ENCODE measurements at places on chromosomes 7 and 10.

GRCh38 chr10:29346296-29347001 lies 57.6 kb downstream of the LYZL1 start:
- DNase-seq: no peak

GRCh38 chr10:944034-944831 lies 12.7 kb upstream of the LARP4B start:
- no peak for DNase-seq

GRCh38 chr10:64261092-64261491 lies 739.9 kb downstream of the REEP3 start:
- DNase-seq: no peak

DNA sequence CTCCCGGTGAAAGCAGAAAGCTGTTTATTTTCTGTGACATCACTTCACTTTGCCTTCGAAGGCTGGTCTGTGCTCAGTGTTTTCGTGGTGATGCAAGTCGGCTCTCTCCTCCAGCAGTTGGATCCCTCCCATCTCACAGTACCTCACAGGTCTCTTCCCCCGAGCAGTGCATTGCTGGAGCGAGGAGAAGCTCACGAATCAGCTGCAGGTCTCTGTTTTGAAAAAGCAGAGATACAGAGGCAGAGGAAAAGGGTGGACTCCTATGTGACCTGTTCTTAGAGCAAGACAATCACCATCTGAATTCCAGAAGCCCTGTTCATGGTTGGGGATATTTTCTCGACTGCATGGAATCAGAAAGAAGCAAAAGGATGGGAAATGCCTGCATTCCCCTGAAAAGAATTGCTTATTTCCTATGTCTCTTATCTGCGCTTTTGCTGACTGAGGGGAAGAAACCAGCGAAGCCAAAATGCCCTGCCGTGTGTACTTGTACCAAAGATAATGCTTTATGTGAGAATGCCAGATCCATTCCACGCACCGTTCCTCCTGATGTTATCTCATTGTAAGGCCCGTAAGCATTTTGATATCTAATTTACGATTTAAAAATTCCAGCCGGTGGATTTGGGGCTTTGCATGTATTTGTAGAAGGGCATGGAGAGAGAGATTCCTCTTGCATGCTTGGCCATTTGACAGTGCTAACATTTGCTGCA lies at the start of gene LGI1:
LGI1 (plus strand) TSS at position 136 of the 707 bp plus-strand sequence; CDS start at position 345, 209 bp downstream.
- no peak for DNase-seq

GRCh38 chr7:16561943-16562342 lies 35.3 kb downstream of the LRRC72 start:
- DNase-seq: no peak

DNA sequence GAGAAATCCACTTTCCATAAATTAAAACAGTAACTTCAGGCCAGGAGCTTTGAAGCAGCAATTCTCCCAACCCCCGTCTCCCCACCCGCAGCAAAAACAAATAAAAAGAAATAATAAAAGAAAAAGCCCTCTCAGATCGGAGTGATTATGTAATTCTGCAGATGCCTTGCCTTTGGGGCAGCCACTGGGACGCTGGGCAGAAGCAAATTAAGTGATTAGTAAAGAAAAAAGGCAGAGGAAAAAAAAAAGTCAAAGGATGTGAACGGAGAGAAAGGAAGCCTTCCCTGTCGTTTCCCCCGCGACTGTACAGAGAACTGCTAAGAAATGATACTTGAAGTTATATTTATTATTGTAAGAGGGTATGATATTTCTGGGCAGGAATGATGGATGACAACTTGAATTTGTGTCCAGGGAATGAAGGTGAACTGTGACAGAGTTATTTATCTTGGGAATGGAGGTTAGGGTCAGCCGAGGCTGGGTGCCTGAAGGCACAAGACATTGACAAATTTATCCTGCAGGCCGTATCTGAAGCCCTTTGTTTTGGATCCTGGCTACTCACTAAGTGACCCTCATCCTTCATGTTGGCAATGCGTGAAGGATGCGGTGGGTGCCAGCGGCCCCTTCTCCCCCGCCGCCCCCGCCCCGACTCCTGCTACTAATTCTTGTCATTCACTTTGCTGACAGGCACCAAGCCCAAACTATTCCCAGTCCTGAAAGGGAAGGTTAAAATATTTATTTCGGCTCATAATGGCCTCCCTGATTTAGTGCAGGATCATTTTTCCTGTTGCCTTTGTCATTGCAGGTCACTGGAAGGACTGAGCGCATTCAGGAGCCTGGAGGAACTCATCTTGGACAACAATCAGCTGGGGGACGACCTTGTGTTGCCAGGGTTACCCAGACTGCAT lies 604.0 kb downstream of the LRMDA start:
- no peak for DNase-seq

DNA sequence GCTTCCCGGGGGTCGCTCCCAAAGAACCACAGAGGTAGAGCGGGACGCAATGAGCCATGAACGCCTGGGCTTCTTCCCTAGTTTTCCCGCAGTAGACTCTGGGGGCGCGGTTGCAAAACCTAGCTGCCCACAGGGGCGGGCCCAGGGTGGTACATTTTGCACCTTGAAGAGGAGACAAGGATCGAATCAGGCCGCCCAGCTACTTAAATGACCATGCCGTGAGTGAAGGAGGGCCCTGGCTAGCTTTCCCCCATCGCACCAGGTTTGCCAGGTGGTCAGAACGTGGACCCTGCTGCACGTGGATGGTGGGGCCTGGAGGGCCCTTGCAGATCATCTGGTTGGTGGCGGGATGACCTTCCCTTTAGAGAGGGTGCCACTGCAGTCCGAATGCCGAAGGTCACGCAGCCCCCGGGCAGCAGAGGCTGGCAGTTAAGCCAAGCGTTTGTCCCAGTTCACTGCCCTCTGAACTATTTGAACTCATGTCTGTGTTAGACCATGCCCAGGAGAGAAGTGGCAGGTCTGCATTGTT lies 604 bp upstream of the SHTN1 start:
- DNase-seq: no peak

- no peak for DNase-seq
Measured at GRCh38 chr10:128178302-128178958, 52.2 kb upstream of the MKI67 start.

- no peak for DNase-seq
Measured at GRCh38 chr7:43385856-43386255, 197.1 kb upstream of the STK17A start.

GRCh38 chr10:24952707-24953645 lies 570 bp upstream of the PRTFDC1 start:
- DNase-seq: no peak

DNA sequence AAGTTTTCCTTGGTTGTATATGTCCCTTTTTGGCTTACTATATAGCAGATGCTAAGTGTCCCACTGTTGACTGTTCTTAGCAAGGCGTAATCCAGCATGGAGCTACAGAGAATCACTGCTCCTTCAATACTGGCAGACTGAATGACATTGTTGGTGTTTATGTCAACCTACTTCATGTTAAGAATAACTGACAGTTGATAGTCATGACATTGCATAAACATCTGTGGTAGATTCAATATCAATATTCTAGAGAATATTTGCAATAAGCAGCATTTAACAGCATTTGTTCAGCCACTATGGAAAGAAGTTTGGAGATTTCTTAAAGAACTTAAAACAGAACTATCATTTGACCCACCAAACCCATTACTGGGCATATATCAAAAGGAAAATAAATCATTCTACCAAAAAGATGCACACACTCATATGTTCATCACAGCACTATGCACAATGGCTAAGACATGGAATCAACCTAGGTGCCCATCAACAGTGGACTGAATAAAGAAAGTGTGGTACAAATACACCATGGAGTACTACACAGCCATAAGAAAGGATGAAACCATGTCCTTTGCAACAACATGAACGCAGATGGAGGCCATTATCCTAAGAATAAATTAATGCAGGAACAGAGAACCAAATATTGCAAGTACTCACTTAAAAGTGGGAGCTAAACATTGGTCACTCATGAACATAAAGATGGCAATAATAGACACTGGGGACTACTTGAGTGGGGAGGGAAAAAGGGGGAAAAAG lies 88.7 kb downstream of the IMMP2L start:
- DNase-seq: no peak

GRCh38 chr7:1359051-1359400 lies 100.2 kb downstream of the MICALL2 start:
- DNase-seq: no peak

DNA sequence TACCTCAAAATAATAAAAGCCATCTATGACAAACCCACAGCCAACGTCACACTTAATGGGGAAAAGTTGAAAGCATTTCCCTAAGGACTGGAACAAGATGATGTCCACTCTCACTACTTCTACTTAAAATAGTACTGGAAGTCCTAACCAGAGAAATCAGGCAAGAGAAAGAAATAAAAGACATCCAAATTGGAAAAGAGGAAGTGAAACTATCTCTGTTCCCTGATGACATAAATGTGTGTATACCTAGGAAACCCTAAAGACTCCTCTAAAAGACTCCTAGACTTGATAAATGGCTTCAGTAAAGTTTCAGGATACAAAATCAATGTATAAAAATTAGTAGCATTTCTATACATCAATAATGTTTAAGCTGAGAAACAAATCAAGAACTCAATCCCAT lies 314.1 kb downstream of the WDR37 start:
- no peak for DNase-seq

GRCh38 chr7:34430456-34430855 lies 227.6 kb upstream of the NPSR1 start:
- DNase-seq: no peak

DNA sequence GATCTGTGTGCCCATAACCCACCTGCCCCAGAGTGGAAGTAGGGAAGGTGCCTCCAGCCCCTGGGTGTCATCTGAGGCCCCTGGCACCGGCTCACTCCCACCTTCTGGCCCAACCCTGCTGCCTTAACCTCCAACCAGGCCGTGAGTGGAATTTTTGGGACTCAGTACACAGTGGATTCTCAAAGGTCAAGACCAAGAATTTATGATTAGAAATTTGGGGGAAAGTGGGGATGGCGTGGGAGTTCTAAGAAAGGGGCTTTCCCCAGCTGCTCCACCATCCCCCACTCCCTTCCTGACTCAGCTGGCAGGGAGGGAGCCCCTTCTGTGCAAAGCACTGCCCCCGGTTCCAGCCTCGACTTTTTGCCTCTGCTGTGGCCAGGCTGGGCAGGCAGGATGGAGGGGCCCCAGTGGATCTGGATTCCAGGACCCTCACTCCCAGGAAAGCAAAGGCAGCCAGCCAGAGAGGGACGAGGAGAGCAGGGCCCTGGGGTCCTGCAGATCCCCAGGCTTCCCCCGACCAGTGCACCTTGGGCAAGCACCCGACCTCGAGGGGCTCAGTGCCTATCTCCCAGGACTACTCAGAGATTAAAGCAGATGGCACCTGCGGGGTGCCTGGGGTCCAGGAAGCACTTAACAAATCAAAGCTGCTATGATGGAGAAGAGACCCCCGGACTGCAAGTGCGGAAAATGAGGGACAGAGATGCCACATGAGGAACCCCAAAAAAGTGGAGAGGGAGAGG lies 12.8 kb downstream of the SPOCK2 start:
- no peak for DNase-seq

- DNase-seq: no peak
Measured at GRCh38 chr7:50272808-50273207, 31.7 kb upstream of the IKZF1 start.

GRCh38 chr10:30818854-30819253 lies 189.3 kb upstream of the LYZL2 start:
- DNase-seq: no peak

GRCh38 chr10:97563337-97563736 lies 9.2 kb upstream of the ANKRD2 start:
- DNase-seq: no peak

DNA sequence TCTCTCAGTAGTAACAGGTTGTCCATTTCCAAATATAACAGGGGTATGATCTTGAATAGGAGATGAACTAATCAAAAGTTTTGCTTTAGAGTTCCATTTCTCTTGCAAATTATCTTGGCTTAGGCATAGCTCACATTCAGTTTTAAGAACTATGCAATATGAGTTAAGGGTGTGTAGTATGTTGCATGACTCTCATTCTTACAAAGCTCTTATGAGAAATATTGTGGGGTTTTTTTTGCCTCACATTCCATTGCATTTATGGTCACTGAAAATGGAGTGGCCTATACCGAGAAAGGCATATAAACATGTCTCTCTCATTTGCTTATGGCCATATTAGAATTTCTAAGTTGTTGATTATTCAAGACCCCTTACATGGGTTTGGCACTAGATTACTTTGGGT lies 48.5 kb upstream of the LAMB1 start:
- no peak for DNase-seq

DNA sequence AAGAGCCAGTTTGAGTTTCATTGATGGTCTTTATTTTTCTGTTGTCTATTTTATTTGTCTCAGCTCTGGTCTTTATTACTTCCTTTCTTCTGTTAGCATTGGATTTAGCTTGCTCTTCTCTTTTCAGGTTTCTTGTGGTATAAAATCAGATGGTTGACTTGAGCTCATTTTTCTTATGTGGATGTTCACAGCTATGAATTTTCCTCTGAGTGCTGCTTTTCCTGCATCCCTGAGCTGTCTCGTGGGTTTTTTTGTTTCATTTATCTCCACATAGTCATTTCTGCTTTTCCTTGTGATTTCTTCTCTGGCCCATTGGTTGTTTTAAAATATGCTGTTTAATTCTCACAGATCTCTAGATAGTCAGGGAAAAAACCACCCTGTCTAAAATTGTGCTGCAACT lies 19.7 kb downstream of the ADGRA1 start:
- DNase-seq: no peak

DNA sequence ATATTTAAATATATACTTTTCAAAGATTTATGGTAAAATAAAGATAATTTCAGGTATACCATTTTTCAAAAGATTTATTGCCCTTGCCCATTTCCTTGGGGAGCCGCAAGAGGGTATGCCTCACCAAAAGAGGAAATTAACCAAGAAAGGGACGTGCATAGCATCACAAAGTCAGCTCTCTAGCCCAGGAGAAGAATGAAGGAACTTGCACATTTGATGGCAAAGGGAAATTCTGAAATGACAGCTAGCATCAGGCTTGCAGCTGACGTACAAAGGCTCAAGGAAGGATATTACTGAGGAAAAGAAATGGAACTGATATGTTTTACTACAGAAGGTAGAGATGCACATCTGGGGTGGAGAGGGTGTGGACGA lies 93.6 kb upstream of the RSU1 start:
- DNase-seq: no peak

- no peak for DNase-seq
Measured at GRCh38 chr10:117374506-117375359, 507 bp downstream of the PDZD8 start.

GRCh38 chr7:107150375-107151073 lies 18.3 kb upstream of the HBP1 start:
- DNase-seq: peak; percentile 71

DNA sequence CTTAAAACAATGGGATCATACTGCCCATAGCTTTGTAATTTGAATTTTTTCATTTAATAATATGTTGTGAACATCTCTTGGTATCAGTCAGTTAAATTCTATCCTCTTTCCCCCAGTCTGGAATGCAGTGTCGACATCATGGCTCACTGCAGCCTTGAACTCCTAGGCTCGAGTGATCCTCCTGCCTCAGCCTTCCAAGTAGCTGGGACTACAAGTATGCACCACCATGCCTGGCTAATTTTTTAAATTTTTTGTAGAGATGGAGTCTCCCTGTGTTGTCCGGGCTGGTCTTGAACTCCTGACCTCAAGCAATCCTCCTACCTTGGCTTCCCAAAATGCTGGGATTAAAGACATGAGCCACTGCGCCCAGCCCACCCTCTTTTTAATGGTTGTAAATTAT lies 34.6 kb downstream of the MPLKIP start:
- DNase-seq: no peak

- no peak for DNase-seq
Measured at GRCh38 chr7:31074403-31075085, 22.4 kb downstream of the ADCYAP1R1 start.

GRCh38 chr7:155431711-155432110 lies 26.2 kb upstream of the EN2 start:
- DNase-seq: no peak
